ENCODE measurements at places on chromosomes 6 and 20.
A peak's percentile ranks its signal among the peaks of the same experiment; 100 is the strongest.

- DNase-seq: no peak
Observed at GRCh38 chr20:63124092-63124781, 91.7 kb downstream of the YTHDF1 start.

GRCh38 chr6:91562955-91563354 lies 976.1 kb upstream of the MAP3K7 start:
- no peak for DNase-seq

GRCh38 chr6:95127261-95127660 lies 450.1 kb upstream of the MANEA start:
- no peak for DNase-seq

DNA sequence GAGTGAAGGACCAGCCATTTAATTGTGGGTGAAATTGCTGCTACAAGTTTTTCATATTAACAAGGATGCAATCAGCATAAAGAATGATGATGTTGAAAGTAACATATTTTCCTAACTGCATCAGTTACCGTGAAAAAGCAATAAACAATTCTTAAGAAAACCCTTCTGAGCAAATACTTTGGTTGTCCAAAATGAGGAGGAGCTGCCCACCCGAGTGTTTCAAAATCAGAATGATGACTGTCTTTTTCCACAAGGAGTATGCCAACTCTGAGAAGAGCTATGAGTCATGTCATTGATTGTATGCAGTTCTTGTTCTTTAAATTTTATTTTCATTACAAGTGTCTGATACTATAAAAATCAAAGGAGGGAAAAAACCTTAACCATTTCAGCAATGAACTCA lies 470.5 kb downstream of the COL12A1 start:
- DNase-seq: no peak

- peak; percentile 46 for DNase-seq
Observed at GRCh38 chr6:107152638-107153430, 37.5 kb upstream of the BEND3 start.

- DNase-seq: no peak
Observed at GRCh38 chr20:9139106-9139833, 70.4 kb downstream of the PLCB4 start.

DNA sequence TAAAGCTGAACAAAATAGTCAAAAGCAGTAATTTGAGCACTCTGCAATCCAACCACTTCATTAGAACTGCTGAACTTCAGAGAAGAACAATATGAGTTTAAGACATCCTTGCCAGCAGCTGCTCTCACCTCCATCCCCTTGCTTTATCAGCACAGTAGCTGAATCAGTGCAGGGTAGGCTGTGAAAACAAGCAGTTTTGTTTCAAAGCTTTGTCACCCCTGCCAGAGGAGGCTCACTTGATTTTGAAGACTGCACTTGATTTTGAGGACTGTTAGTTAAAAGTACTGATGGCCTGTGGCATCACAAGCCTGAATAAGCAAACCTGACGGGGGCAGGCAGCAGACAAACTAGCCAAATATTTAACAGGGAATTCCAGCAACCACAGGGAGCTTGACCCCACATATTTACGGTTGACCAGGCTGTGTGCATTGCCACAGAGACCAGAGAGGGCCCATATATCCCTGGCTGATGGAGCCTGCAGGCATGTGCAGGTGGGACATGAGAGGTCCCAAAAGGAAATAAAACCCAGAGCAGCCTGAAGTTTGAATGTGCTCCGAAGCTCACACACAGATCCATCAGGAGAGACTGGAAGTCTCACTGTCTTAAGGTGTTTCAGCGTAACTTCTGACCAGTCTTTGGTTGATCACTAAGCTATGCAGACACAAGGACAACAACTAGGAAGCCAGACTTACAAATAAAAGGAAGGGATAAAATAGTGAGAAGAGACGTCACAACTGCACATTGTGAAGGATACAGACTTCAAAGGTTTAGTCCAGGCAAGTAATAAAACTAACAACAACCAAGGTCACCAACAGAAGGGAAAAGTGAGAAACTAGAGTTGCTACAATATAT lies 97.4 kb downstream of the PDSS2 start:
- DNase-seq: no peak

GRCh38 chr6:139515511-139515910 lies 141.1 kb upstream of the CITED2 start:
- DNase-seq: no peak

DNA sequence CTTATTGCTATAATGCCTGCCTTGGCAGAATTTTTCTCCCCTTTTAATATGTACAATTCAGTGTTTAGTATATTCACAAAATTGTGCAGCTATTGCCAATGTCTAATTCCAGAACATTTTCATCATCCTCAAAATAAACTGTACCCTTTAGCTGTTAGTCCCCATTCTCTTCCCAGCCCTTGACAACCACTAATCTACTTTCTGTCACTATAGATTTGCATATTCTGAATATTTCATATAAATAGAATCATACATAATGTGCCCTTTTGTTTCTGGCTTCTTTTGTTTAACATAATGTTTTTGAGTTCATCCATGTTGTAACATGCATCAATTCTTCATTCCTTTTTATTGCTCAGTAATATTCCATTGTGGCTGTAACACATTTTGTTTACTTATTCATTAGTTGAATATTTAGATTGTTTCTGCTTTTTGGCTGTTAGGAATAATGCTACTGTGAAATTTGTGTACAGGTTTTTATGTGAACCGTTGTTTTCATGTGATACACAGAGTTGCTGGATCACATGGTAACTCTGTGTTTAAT lies 22.4 kb downstream of the STK4 start:
- DNase-seq: no peak

DNA sequence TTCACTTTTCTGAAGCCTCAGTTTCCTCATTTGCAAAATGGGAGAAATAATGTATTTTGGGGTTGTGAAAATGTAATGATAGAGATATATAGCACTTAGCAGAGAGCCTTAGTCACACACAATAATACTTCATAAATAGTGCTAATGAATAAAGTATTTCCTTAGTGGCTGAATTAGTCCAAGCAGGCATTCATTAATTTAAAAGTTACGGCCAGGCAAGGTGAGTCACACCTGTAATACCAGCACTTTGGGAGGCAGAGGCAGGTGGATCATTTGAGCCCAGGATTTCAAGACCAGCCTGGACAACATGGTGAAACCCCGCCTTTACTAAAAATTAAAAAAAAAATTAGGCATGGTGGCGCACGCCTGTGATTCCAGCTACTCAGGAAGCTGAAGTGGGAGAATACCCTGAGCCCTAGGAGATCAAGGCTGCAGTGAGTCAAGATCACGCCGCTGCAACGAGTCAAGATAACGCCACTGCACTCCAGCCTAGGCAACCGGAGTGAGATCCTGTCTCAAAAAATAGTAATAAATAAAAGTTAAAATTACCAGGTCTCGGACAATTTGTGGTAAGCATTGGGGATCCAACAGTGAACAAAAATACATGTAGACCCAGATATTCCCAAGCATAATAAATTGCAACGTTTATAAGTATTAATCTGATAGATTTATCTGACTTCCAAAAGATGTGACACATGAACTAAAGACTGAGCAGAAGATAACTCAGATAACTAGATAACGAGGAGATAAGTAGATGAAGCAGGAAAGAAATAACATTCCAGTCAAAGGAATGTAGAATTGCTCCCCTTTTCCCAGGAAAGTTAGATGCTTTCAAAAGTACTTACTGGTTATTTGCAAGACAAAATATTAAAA lies 2.1 kb upstream of the IBTK start:
- no peak for DNase-seq

DNA sequence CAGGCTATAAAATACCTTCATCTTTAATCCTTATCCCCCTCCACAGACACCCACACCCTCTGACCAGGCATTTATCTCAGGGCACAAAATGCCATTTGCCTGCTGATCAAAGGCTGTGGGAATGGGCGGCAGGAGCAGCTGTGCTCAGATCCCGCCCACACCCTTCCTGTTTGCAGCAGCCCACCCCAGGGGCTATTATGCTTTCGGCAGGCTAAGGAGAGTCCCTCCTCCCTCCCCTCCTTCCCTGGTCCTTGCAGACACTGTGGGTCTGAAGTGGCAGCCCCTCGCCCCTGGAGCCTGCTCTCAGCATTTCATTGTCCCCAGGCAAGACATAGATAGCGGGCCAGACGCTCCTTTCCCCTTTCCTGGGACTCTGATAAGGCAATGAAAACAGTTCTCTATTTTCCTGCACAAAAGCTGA lies 220.8 kb upstream of the HEY2 start:
- DNase-seq: no peak

DNA sequence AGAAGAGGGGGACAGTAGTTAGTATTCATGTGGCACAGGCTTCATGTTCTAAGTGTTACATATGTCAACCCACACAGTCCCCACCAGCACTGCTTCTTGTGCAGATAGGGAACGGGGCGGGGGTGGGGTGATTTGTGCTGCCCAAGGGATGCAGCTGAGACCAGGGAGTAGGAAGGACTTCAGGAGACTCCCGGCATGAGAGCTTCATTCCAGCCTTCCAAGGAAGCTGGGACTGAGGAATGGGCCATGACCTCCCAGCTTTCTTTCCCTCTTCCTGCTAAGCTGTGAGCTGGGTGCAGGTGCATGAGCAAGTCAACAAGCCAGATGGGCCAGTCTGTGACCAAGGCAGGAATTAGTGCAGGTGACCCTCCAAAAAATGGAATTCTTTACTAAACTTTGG lies 9.2 kb downstream of the BEND3 start:
- no peak for DNase-seq

- DNase-seq: no peak
Observed at GRCh38 chr6:11714798-11715285, 63.8 kb downstream of the ADTRP start.

GRCh38 chr6:32968867-32969684 lies 682 bp downstream of the BRD2 start:
- DNase-seq: peak; percentile 67

- DNase-seq: no peak
Observed at GRCh38 chr6:119323478-119323877, 26.1 kb downstream of the MAN1A1 start.

GRCh38 chr6:11414176-11414963 lies 123.2 kb upstream of the TMEM170B start:
- no peak for DNase-seq

- no peak for DNase-seq
Observed at GRCh38 chr6:142275236-142276006, 26.4 kb upstream of the ADGRG6 start.
